ENCODE measurements at places on chromosomes 5 and 9.
A peak's percentile ranks its signal among the peaks of the same experiment; 100 is the strongest.

DNA sequence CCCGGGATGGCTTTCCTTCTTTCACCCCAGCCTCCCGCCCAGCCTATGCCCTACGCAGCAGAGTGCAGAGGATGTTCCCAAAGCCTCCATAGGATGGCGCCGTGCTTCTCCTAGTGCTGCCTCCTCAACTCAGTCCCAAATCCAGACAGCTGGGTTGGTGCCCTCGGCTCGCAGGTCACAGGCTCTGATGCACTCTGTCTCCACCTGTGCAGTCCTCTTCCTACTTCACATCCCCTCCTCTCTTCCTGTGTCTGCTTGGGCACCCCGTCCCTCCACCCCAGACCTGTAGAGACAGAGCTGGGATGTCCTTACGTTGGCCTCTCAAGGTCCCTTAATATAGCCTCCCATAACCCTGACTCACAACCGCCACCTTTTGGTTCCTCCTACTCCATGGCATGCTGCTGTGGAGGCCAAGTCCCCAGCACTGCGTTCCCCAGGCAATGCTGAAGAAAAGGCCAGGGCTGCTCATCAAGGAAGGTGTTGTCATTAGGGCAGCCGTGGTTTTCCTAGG, 314.4 kb downstream of the GADD45G start:
- DNase-seq: peak; percentile 75

GRCh38 chr9:97689401-97690180, 7.5 kb downstream of the XPA start:
- DNase-seq: no peak

DNA sequence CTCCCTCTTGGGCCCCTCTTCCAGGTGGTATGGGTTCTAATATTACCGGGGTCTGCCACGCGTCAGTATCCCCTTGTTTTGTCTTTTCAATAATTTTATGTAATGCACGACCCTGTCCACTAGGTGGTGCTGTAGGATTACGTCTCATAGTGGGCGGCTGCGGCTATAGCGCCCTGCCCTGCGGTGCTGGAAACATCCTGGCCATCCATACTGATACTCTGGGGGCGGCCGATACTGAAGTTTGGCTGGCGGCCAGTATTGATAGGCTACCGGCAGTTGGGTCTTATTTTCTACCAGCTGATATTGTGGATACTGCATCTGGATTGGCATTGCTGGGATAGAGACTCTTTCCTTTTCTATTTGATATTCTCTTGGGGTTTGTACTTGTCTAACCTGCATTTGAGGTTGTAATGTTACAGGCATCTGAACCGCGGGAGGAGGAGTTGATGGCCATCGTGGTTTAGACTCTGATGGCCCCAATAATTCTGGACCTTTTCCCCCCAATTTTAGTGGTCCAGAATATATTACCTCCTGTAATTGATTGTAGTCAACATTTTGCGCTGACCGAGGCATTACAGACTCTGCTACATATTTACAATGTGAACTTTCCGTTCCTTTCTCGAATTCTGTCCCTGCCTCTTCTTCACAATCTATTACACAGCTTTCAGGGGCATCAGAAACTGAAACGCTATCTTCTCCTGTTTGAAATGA, 3.3 kb upstream of the TMEM141 start:
- peak; percentile 71 for DNase-seq

DNA sequence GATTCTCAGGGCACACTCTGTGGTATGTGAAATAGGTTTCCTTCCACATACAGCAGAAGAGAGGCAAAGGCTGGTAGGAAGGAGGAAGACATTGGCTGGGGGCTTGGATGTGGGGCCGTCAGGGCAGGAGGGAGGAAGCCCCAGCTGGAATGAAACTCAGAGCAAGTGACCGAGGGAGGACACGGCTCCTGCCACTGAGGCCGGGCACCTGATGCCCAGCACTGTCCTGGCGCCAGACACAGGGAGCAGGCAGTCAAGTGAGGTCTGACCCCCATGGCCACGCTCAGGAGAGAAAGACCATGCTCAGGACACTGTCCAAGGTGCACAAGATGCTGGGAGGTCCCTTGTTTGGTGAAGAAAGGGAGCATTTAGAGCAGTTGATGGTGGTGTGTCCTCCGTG, 245.5 kb downstream of the CACNA1B start:
- DNase-seq: no peak

- DNase-seq: no peak
Observed at GRCh38 chr9:19442240-19442639, 33.4 kb downstream of the ACER2 start.

Data from inflammatory macrophage (primary cell).